ENCODE measurements at places on chromosomes 11 and 22.

DNA sequence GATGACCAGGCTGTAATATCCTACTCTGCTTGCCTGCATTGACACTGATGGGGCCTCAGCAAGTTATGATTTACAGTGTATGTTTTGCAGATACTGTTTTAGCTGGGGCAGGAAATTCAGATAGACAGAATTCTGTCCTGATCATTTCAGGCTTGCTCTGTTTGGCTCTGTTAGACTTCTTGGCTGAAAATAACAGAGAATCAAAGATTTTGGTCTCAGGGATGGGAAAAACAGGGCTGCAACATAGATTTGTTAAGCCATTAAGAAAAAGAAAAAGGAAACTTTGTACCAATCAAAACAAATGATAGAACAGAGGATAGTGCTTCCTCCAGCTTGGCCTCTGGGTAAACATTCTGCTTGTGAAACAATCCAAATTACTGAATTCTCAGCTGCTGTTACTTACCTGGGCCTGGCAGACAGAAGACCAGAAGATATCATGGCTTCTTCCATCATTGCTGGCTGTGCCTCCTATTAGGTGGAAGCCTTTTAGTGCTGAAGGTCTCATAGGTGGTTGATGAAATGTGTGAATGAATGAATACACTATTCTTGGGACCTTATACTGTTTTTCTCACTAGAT lies 22.0 kb downstream of the ZNRF3 start:
- H3K4me1 ChIP-seq = peaks cover 78% of the 10 kb centered on the region
- H3K4me3 ChIP-seq = no peak overlapping the region
- DNase-seq = no peak
- H3K36me3 ChIP-seq = peaks cover 5% of the 10 kb centered on the region
- no peaks in the 10 kb centered on the region for H3K27me3 ChIP-seq
- H3K27ac ChIP-seq = peak overlapping the region; percentile 97

GRCh38 chr11:133949129-133949528 lies 7.6 kb downstream of the IGSF9B start:
- H3K4me1 ChIP-seq = peaks cover 92% of the 10 kb centered on the region
- H3K27me3 ChIP-seq = peaks cover 35% of the 10 kb centered on the region
- no peak for DNase-seq
- no peaks in the 10 kb centered on the region for H3K36me3 ChIP-seq
- peak overlapping the region; percentile 67 for H3K27ac ChIP-seq

GRCh38 chr22:22849640-22850610 lies 37.7 kb upstream of the IGLL5 start:
- peaks cover 74% of the 10 kb centered on the region for H3K27me3 ChIP-seq
- no peaks in the 10 kb centered on the region for H3K36me3 ChIP-seq
- no peaks in the 10 kb centered on the region for H3K4me1 ChIP-seq

DNA sequence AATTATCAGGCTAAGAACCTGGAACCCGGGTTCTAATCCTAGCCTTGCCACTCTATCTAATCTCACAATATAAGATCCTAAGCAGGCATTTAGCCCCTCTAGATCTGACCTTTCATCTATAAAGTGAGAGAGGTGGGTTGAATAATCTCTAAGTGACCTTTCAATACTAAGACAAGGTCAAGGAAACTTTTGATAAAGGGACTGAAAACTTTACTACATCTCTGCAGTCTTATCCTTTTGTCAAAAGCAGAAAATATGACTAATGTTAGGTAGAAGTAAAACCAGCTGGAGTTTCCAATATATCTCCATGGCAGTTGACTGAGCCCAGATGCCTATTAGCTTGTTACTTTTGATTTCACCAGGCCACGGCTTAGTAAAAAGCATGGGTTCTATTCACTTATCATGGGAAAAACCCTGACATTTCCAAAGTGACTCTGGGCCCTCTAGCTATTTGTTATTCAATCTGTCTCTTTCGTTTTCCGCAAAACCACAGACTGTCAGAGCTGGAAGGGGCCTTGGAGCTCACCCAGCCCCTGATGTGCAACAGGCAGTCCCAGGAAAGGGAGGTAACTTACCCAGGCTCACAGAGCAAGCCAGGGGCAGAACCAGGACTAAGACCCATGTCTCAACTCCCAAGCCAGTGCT lies 75.8 kb downstream of the RAB30 start:
- peak overlapping the region; percentile 80 for H3K27ac ChIP-seq
- no peak for DNase-seq
- H3K36me3 ChIP-seq = no peaks in the 10 kb centered on the region
- peaks cover 35% of the 10 kb centered on the region for H3K4me1 ChIP-seq
- no peak overlapping the region for H3K4me3 ChIP-seq
- no peaks in the 10 kb centered on the region for H3K27me3 ChIP-seq

- H3K27ac ChIP-seq = peak overlapping the region; percentile 17
- H3K36me3 ChIP-seq = peaks cover 77% of the 10 kb centered on the region
- DNase-seq = peak; percentile 54
Measured at GRCh38 chr11:32427935-32428664, 7.2 kb downstream of the WT1 start.

- H3K36me3 ChIP-seq = peaks cover 71% of the 10 kb centered on the region
- no peak overlapping the region for H3K4me3 ChIP-seq
- DNase-seq = no peak
- no peaks in the 10 kb centered on the region for H3K27me3 ChIP-seq
- H3K4me1 ChIP-seq = peaks cover 25% of the 10 kb centered on the region
Measured at GRCh38 chr11:70333261-70333660, 62.8 kb downstream of the PPFIA1 start.

DNA sequence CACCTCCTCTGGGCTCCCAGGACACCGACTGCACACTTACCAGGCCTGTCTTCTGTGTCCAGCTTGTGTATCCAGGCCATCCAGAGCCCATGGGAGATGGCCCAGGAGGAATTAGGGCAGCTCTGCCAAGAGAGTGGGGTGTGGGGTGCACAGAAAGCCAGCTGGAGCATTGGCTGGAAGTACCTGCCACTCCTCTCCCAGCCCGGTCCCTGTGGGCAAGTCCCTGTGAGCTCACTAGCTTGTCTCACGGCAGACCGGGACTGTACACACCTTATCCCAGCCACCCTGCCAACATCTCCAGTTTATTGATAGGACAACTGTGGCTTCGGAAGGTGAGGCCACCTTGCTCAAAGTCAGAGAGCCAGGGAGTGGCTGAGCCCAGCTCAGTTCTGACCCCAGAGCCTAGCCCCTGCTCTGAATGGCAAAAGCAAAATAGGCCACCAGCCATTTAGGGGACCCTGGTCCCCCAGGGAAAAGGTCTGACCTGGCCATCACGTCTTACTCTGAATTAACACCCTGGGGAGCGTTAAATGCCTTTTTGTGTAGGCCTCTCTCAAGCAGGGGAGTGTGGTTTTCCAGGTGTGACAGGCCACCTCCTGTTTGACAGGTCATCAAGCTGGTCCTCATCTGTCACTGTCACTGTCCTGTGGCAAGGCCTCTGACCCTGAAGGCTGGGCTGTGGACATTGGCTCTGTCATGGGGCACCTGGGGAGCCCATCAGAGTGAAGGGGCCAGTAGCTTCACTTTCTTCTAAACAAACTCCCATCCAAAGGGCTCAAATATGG lies 15.1 kb downstream of the UQCR10 start:
- peaks cover 40% of the 10 kb centered on the region for H3K4me1 ChIP-seq
- peaks cover 4% of the 10 kb centered on the region for H3K27me3 ChIP-seq
- no peaks in the 10 kb centered on the region for H3K36me3 ChIP-seq
- H3K27ac ChIP-seq = no peak overlapping the region
- DNase-seq = no peak
- no peak overlapping the region for H3K4me3 ChIP-seq

GRCh38 chr11:65280646-65281045 lies 18.9 kb downstream of the POLA2 start:
- no peak overlapping the region for H3K4me3 ChIP-seq
- no peak for DNase-seq
- H3K4me1 ChIP-seq = no peaks in the 10 kb centered on the region
- peaks cover 65% of the 10 kb centered on the region for H3K36me3 ChIP-seq

DNA sequence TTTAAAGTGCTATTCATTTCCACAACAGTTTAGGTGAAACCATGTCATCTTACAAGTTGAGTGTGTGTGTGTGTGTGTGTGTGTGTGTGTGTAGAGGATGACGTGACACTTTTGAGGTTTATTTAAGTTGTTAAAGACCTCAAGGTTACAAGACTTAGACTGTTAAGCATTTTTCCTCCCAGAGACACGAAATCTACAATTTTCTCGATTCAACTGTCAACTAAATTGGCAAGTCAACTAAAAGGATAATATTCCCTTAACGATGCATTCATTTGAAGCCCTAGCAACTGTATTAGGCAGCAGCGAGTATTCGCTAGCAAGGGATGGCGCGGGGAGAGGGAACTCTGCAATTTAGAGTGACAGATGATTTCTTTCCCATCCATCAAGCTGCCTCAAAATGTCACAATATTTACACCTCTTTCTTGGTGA lies 17.6 kb upstream of the BDNF start:
- peaks cover 37% of the 10 kb centered on the region for H3K27me3 ChIP-seq
- peak overlapping the region; percentile 92 for H3K4me3 ChIP-seq
- peak; percentile 11 for DNase-seq
- peaks cover 57% of the 10 kb centered on the region for H3K4me1 ChIP-seq

GRCh38 chr22:19674929-19675253 lies 39.4 kb upstream of the SEPTIN5 start:
- H3K4me3 ChIP-seq = no peak overlapping the region

- H3K4me1 ChIP-seq = peaks cover 12% of the 10 kb centered on the region
- no peak for DNase-seq
- H3K36me3 ChIP-seq = peaks cover 75% of the 10 kb centered on the region
- no peaks in the 10 kb centered on the region for H3K27me3 ChIP-seq
- H3K4me3 ChIP-seq = no peak overlapping the region
Measured at GRCh38 chr11:102420547-102420946, 32.0 kb downstream of the TMEM123 start.

GRCh38 chr22:32144496-32145274 lies 14.4 kb downstream of the C22orf42 start:
- no peaks in the 10 kb centered on the region for H3K36me3 ChIP-seq
- no peak overlapping the region for H3K4me3 ChIP-seq
- no peak overlapping the region for H3K27ac ChIP-seq
